B cell (primary cell): ENCODE measurements at places on chromosomes 3 and 15. TPM values are rescaled to one million over a fixed set of nuclear protein-coding genes. Genes with fewer than 3 reads are reported as not detected.
A peak's percentile ranks its signal among the peaks of the same experiment; 100 is the strongest.

- no peak for DNase-seq
Measured at GRCh38 chr3:16545413-16546185, 32.1 kb upstream of the RFTN1 start.

TMEM212 gene
- total RNA-seq: not detected in 2 replicates

- DNase-seq: peak; percentile 68
Measured at GRCh38 chr3:63927422-63928280, 15.5 kb upstream of the SCAANT1 start.

GRCh38 chr15:46307746-46308145, 672.9 kb downstream of the SQOR start:
- DNase-seq: no peak

DNA sequence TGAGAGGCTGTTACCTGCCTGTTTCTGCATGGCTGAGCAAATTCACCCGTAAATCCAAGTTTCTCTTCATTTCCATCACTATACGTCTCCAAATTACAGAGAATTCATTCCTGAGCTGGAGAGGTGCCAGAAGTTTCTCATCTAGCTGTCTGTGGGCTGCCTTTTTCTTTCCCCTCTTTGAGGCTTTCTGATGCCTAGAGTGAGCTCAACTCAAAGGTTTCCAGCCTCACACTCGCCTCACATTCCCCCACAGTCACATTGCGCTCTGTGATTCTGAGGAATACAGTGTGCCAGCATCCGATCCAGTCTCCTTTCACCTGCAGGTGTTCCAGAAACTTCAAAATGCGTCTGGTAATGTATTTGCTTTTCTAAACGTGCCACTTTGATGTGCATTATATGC, 267.2 kb downstream of the MFSD1 start:
- DNase-seq: no peak

DNA sequence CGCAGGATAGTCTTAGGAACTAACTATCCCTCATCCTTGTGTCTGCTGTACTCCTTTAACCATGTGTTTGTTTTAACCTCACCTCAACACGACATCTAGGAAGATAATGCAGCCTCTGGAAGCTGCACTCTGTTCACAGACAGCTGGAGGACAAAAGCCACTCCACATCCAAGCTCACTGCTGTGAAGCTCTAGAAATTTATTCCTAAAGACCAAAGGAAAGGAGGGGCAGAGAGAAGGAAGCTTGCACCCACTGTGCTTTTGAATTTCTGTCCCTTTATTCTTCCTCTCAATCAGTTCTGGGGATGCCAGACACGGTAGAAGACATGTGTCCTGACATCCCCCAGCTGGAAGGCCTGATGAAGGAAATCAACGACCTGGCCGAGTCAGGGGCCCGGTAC, 182.9 kb upstream of the CHRM5 start:
- no peak for DNase-seq

AHSG gene
- not detected in 2 replicates for total RNA-seq

DNA sequence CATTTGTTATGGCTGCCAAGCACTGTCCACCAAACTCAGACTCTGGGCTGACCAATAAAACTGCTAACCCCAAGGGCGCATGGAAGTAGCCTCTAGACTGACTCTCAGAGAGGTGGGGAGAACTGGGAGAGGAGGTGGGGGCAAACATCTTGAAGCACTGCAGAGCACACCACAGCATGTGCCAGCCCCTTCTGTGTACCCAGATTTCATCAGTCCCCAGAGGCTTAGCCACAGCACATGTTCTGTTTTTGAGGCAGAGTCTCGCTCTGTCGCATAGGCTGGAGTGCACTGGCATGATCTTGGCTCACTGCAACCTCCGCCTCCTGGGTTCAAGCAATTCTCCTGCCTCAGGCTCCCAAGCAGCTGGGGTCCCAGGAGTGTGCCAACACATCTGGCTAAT, 119.5 kb upstream of the SPATA12 start:
- DNase-seq: no peak

DNA sequence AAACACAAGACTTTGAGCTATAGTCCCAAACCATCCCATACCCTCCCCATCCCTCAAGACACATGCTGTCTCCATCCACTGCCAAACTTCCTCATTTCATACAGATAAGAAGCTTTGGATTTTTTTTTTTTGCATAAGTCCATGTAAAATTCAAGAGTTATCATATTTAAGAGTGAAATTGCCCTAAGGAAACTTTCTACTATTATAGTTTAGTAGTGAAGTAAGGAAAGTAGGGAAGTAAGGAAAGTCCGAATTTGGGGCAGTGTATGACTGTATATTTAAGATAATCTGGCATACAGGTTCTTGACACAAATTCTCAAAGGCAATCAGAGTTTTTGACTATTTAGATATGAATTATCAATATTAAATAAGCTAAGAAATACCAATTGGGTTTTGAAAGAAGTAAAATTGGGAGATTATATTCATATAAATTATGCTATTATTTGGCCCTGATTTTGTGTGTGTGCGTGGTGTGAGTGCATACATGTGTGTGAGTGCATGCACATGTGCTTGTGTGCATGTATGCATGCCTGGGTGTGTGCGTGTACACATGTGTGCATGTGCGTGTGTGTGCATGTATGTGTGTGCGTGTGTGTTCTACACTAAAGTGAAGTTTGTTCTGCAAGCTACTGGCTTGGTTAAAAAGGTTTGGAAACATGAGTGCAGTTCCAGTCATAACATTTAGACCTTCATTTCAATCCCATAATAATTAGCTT, 83.6 kb upstream of the MBNL1 start:
- DNase-seq: no peak

GRCh38 chr3:145518639-145519038, 642.3 kb downstream of the PLOD2 start:
- DNase-seq: no peak

DNA sequence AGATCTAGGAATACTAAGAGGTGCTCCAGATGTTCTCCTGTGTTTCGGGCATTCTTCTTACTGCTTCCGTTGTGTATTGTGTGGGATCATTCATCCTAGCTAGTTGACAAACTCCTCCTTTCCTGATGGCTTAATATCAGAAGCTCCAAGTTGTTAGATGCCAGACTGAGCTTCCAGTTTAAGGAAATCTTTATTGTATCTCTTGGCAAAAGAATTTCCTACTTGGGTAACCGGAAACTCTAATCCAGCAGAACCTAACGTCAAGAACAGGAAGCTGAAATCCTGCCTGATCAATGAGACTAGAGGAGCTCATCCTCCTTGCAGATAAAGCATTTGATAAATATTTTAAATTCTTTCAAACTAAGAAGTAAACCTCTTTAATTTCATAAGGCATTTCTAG, 27.7 kb upstream of the MYH15 start:
- no peak for DNase-seq

C3orf22 gene
- total RNA-seq: not detected in 2 replicates

PIGZ gene
- total RNA-seq: 3.9 TPM in 2 replicates

IL17RD gene
- total RNA-seq: 0.02 and 0.05 TPM in 2 replicates

LOXL1 gene
- total RNA-seq: 0.49 and 0.61 TPM in 2 replicates

GRCh38 chr3:194090716-194091115, 45.2 kb upstream of the HES1 start:
- no peak for DNase-seq

RARB gene
- not detected in 2 replicates for total RNA-seq

GRCh38 chr15:60804986-60805949, 326.3 kb upstream of the ICE2 start:
- no peak for DNase-seq

GRCh38 chr3:29758434-29759322, 477.8 kb downstream of the RBMS3 start:
- no peak for DNase-seq

GRCh38 chr3:87276484-87276883, at the start of gene POU1F1:
TSS of gene POU1F1 (minus strand) at chr3:87276584. CDS start at chr3:87276462, 122 bp downstream.
- no peak for DNase-seq

PLSCR5 gene
- not detected in 2 replicates for total RNA-seq

- no peak for DNase-seq
Measured at GRCh38 chr3:52328536-52329080, 12.5 kb downstream of the DNAH1 start.

DNA sequence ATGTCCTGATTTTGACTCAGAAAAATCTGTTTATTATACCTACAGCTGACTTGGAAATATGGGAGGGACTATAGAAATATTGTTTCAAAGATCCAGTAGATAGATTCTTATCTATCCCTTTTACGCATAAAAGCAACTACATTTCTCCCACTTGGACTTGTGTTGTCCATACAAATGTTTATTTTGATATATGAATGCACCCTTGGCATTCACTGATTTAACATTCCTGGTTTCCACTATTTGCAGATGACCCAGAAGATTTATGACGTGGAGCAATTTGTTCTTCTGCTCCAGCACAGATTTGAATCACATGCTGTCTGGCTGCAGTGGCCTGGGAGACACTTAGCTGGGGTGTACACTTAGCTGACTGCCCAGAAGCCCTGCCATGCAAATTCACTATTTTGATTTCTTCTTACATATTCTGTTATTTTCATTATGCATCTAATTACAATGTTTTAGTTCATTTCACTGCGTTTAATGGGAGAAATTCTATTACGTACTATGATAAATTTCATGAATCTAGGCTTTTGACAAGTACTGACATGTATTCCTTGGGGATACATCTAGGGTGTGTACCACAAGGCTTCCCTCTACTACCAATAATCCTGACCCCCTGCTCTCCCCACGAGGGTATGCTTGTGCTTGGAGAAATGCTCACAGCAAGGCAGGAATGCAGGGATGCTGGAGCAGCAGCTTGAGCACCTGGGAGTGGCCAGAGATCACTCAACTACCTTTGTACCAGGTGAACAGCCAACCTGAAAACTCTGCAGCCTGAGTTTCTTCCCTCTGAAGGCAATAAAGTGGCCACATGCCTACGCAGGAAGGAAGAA, 223.6 kb upstream of the TBL1XR1 start:
- DNase-seq: no peak

DNA sequence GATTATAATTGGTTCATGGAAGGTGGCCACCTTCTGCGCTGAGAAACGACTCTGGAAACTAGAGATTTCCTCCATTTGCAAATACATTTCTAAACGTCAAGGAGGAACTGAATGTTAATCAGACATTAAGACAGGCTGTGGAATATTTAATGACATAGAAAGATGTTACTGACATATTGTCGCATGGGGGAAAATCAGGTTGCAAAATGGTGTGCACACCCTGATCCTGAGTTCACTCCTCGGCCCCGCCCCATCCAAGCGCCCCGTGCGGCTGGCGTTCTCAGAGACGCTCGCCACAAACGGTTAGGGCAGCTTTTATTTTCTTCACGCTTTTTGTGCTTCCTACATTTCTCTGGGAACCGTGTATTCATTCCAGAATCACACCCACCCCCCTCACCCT, 10.7 kb downstream of the H1-8 start:
- DNase-seq: no peak

LMLN gene
- 5.5 and 6.7 TPM in 2 replicates for total RNA-seq

- DNase-seq: no peak
Measured at GRCh38 chr15:78023865-78024518, 53.5 kb downstream of the TBC1D2B start.
